ENCODE measurements at places on chromosomes 4 and X.

GRCh38 chrX:18031726-18032375 lies 170.8 kb upstream of the RAI2 start:
- DNase-seq = no peak

- no peak for DNase-seq
Observed at GRCh38 chr4:33467291-33467690, 2747.1 kb downstream of the PCDH7 start.

DNA sequence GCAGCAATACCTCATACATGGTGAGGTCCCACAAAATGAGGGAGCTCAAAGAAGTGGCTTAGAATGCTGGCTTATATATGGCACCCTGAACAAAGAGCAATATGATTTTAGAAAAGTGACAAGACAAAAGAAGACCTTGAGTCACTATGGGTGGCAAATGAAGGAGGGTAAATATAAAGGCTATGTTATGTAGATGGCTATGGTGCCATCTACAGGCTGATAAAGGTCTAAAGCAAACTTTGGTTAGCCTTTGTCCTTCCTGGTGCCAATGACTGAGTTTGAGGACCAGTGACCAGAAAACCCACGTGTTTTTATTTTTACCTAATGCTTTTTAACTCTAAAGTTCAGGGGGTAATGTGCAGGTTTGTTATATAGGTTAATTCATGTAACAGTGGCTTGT lies 151.8 kb downstream of the CCNG2 start:
- no peak for DNase-seq

DNA sequence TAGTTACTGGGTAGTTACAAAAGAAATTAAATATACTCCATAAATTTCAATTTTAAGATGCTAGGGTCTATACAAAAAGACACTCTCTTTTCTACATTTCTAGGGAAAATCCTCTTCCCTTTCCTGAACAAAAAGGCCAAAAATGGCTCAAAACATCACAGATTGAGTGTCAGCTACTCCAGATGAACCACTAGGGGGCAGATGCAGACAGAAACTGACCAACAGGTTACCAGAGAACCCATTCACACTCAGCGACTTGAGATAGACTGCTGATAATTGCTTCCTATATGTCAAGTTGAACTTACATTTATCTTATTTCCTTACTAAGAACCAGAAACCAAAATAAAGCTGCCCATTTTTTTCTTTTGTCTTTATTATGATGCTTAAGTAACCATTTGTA lies 83.4 kb upstream of the MID1IP1 start:
- no peak for DNase-seq

GRCh38 chrX:74490247-74490646 lies 69.0 kb downstream of the SLC16A2 start:
- no peak for DNase-seq

DNA sequence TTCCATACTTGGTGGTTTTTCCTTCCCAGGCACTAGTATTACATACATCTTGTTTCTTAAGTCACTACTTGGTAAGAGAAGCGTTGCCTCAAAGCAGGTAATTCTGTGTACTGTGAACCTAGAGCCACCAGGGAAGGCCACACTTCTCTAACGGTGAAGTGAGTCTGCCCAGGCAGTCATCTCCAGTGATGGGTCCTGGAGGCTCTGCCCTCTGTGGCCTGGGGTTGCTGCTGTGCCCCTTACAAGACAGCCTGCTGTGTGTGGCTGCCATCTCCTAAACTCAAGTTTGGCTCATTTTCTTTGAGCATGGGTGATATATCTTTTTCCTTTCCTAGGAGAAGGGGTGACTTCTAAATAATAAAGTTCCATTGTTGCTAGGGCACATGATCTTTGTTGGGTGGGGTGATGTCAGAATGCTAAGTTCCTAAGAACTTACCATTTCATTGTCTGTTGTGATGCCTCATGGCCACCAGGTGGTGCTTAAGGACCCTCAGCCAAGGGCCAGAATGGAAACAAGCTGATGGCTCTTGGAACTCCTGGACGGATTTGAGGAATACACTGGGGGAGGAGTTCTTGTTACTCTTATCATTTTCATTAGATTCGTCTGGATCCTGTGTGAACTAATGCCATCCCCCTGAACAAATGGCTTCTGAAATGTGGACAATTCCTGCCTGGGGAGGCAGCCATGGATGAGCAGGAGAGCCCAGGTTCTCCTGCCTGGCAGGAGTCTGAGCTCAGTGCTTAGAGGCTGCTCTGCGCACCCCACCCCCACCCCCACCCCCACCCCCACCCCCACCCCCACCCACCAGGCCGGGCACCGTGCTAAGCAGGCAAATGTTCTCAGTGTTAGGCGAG lies 41.1 kb upstream of the WDR1 start:
- peak; percentile 58 for DNase-seq

- no peak for DNase-seq
Observed at GRCh38 chrX:15505101-15505500, 4.5 kb downstream of the BMX start.

GRCh38 chr4:116733370-116733769 lies 352.0 kb downstream of the TRAM1L1 start:
- no peak for DNase-seq

GRCh38 chr4:23324021-23324690 lies 565.7 kb downstream of the PPARGC1A start:
- DNase-seq = no peak

DNA sequence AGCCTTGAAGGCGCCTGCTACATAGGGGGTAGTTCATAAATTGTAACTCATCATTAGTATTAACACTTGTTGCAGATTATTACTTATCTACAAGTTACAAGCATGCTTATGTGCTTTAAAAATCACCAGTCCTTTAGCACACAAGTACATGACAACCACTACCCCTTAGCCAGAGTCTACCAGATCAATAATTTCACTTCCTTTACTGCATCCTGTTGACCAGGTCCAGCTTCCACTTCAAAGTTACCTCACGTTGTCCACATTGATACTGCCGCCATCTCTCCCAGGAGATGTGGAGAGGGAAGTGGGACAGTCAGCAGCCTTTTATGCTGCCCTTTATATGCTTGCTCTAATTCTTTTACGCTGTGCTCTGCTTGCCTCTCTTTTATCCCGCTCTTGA lies 231.3 kb upstream of the CXXC4 start:
- no peak for DNase-seq

GRCh38 chr4:158157412-158157811 lies 15.4 kb downstream of the GASK1B start:
- DNase-seq = no peak

- no peak for DNase-seq
Observed at GRCh38 chr4:10959586-10959985, 275.0 kb upstream of the CLNK start.

DNA sequence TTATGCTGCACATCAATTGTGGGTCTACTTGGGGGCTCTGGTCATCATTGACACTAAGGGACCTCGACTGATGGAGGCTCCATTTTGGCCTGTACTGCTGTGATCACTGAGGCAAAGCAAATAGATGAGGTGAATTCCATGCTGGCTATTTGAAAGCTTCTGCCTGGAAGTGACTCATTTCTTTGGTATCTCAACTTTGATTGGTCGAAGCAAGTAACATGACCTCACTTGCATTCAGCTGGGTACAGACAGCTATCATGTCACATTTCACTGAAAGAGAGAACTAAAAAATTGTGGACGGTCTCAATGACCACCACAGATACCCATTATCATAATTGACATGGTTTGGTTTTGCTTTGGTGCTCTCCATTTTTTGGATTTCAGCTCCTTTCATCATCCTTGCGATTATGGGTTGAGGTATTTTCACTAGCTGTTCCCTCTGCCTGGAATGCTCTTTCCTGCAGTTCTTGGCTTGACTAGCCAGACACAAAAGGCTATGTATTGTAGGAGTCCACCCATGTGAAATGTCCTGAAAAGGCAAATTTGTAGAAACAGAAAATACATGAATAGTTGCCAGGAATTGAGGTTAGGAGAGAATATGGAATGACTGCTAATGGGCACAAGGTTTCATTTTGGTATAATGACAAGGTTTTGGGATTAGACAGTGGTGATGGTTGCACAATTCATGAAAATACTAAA lies 369.2 kb upstream of the LCORL start:
- no peak for DNase-seq

DNA sequence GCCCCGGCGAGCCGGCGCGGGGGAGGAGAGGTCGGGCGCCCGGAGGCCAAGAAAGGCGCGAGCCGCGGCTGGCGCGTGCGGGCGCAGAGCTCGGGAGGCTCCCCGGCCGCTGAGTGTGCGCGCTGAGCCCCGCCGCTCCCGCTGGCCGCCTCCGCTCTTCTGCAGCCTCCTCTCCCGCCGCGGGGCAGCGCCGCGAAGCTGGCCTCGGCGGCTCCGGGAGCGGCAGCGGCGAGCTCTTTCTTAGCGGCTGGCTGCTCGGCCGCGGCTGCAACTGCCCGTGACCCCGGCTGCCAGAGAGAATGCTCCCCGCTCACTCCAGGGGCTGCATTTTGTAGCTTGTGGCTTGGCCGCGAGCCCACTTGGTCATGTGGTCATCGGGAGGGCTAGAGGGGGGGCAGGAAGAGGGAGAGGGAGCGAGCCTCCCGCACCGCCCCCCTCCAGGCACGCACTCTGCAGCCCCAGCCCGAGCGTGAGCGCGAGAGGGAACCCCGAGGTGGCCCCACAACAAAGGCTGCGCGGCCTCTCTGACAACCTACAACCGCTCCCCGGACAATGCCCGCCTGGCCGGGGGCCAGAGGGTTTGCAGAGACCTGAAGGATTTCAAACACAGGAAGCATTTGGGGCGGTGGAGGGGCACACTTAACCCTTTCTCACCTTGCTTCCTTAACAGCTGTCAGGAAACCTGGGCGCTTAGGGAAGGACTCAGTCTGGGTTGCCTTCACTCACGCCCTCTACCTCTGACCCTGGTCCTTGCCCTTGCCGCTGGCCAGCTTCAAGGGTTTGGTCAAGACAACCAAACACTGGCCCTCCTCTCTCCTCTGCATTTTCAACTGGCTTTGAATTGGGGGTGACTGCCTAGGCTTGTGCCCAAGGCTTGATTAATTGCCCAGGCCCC lies at the start of gene APLN:
APLN (minus strand) TSS at position 305 of the 895 bp plus-strand sequence. CDS start 326 bp downstream, outside the sequence.
- DNase-seq = peak; percentile 56

DNA sequence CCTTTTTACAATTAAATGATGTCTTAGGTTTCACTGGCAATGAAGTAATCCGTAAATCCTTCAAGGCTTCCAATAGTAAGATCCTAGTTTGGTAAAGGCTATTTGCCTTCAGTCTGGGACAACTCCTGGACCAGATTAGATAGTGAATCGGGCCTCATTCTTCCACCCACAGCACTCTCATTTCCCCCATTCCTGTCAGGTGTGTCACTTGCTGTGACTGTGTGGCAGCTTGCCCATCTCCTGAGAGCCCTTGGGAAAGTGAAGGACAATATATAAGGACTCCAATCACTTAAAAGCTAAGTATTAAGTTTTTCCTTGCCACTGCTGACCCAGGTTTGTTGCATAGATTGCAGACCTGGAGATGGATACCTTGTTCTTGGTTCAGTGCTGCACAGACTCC lies 3.3 kb upstream of the GASK1B start:
- no peak for DNase-seq

- DNase-seq = no peak
Observed at GRCh38 chr4:10671366-10671765, 13.2 kb downstream of the CLNK start.

GRCh38 chr4:13151194-13151593 lies 332.9 kb downstream of the RAB28 start:
- no peak for DNase-seq

- no peak for DNase-seq
Observed at GRCh38 chr4:140926672-140927071, 170.5 kb upstream of the TBC1D9 start.

GRCh38 chr4:14856934-14857235 lies 145.4 kb upstream of the CPEB2 start:
- DNase-seq = no peak

- DNase-seq = no peak
Observed at GRCh38 chr4:39539089-39539611, 11.9 kb upstream of the UGDH start.

DNA sequence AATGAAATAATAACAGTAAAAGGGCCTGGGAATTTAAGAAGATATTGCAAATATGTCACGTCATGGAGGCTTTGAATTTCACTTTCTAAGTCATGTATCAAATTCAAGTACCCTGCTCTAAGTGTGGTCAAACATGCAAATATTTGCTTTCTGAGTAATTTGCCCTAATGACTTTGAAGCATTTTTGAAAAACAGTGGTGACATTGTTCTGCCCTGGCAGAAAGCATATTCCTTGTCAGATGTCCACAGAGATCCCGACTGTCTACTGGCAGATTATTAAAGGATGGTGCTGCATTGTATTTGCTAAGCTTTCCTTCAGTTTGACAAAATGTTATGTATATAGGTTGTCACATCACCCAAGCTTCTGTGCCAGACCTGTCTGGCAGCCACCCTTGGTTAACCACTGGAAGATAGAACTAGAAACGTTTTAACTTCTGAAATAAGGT lies 92.5 kb downstream of the ANK2 start:
- DNase-seq = no peak

DNA sequence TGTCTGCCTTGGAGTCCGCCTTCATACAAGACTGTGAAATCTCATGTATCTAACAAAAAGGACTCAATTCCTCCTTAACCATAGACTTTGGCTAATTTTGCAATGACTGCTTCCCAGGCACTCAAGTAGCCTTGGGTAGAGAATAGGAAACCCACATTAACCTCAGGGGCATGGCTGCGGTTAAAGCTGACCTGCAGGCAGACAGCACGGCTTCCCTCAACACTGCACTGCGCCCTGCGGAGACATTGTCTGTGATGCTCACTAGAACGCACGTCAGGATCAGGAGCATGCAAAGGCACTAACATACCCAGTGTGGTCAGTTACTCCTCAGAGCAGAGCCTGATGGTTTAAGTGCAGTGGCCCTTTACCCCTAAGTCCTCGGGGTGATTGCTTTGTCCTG lies 10.3 kb upstream of the GPR143 start:
- no peak for DNase-seq

DNA sequence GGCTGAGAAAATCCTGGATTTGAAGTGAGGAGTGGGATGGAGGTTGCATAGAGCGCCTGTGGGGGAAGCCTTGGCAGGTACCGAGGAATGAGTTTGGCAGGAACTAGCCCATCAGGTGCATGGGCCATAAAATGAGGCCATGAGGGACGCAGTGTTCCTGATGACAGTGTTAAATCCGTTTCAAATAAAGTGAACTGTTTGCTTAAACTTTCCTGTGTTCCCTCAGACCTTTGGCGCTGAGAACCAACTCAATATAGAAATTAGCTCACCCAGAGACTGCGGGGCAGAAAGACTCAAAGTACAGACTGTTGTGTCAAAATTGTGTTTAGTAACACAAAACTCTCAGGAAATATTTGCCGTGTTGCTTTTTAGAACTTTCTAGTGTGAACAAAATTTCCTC lies 250.0 kb upstream of the NR3C2 start:
- DNase-seq = no peak

- DNase-seq = no peak
Observed at GRCh38 chr4:52091801-52092200, 40.7 kb downstream of the SPATA18 start.

DNA sequence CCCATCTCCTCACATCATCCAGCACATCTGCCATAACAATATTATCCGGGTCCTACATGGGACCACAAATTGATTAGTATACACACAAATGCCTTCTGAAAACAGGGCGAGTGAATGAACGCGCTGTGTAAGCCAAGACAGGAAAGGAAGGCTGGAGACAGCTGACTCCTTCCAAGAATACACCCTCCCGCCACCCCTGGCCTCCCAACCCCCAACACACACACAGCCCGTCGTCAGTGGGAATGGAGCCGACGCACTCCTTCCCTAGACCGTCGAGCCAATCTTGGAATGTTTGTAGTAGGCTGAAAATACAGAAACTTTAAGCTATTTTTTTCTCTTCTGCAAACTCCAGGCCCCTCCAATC lies 319 bp upstream of the MAGEH1 start:
- no peak for DNase-seq

GRCh38 chrX:55598333-55598732 lies 24.9 kb upstream of the FOXR2 start:
- no peak for DNase-seq

GRCh38 chr4:153224474-153224873 lies 20.2 kb downstream of the TRIM2 start:
- DNase-seq = no peak

Measured in ecto neural progenitor cell (in vitro differentiated cells).